Psoas muscle (tissue), 8 donors: ENCODE measurements at places on chromosomes 12 and 14. TPM values are rescaled to one million over a fixed set of nuclear protein-coding genes. Genes with fewer than 3 reads are reported as not detected.

TAS2R9 gene
- not detected for total RNA-seq

DNA sequence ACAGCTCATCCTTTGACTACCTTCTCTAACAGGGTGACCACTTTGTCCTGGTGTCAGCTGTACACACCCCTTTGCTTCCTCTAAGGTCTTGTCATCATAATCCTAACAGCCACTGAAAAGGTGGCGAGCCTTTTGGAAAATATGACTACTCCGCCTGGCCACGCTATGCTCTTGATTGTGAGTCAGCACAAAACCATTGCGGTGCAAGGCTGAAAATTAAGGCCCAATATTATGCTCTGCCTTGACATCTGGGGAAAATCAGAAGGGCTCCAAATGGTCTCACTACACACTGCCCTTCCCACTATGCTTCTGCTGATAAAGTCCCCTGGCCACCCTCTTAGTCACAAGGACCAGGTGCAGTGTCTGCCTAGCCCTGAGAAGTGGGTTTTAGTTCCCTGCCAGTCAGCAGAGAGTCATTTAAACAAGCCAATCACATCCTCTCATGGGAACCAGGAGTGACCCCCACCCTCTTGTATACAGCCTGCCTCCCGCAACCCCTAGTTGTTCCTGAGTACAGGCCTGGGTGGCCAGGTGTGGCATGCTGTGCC lies 34.3 kb downstream of the FGD6 start:
- no peak for DNase-seq

GRCh38 chr12:56682323-56682722 lies 5.8 kb downstream of the PTGES3 start:
- DNase-seq: no peak

NOVA1 gene
- 2.5 TPM for total RNA-seq

DNA sequence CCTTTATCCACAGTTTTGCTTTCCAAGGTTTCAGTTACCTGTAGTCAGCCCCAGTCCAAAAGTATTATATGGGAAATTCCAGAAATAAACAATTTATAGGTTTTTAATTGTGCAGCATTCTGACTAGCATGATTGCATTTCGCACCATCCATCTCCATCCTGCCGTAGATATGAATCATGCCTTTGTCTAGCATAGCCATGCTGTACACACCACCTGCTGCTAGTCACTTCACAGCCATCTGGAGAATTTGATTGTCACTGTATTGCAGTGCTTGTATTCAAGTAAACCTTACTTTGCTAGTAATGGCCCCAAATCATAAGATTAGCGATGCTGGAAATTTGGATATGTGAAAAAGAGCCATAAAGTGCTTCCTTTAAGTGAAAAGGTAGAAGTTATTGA lies 36.0 kb downstream of the MUCL1 start:
- no peak for DNase-seq

- DNase-seq: no peak
These were observed 87.5 kb downstream of the FUT8 start for GRCh38 chr14:65500075-65500474.

GRCh38 chr14:54486685-54487084 lies 2.1 kb downstream of the GMFB start:
- no peak for DNase-seq

GRCh38 chr12:92759634-92760268 lies 57.0 kb downstream of the PLEKHG7 start:
- DNase-seq: no peak

DNA sequence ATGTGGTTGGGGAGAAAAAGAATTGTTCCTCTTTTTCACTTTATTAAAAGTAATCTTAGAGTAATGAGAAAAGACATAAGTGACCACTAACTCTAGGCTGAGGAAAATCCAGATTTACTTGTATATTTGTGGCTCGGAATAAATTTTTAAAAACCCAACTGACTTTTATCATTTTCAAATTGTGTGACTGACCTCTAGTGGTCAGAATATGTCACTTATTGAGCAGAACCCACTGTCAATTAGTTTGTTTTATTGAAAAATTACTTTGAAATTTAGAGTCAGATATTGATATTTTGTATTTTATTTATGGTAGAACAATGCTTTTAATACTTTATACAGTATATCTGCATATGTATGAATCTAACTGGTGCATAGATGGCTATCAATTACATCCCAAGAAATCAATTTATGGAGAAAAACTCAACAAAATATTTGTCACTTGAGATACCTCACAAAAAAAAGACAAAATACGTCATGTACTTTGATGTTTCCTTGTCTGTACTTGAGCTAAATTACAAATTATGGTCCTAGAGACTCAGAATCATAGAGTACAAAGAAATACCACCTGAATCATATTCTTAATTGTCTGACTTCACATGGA lies 229.4 kb downstream of the CNTN1 start:
- DNase-seq: no peak

GRIP1 gene
- total RNA-seq: 3.7 TPM

- DNase-seq: no peak
These were observed 4.3 kb downstream of the OSBPL8 start for GRCh38 chr12:76555231-76555767.

DNA sequence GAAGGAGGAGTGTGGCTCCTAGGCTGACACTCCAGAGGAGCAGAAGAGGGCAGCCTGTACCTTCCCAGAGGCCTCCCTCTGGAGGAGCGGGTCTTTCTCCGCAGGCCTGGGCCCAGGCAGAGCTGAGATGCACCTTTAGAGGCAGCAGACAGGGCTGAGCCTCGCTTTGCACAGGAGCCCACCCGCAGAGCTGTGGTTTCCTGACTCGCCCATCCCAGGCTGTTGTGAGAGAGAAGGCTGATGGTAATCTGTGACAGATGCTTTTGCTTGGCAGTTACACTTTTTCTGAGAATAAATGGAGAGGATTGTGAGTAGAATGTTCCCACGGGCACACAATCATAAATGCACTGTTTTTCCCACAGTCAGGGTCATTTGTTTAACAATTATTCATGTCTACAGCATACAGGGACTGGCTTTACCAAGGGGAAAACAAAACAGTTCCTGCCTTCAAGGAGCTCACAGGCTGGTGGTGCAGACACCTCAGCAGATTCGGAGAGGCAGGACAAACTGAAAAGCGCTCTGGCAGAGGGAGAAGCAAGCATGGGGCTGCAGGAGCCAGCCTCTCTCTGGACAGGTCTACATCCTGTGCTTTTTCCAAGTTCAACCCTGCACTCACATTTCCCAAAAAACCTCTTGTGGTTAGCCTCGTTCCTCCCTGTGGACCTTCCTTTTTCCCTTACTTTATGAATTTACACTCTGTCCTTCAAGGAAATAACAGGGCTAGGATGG lies 13.9 kb downstream of the EVL start:
- no peak for DNase-seq

NKX2-1 gene
- not detected for total RNA-seq

GRCh38 chr12:93128332-93128707 lies 199.2 kb upstream of the EEA1 start:
- peak; percentile 42 for DNase-seq

DNA sequence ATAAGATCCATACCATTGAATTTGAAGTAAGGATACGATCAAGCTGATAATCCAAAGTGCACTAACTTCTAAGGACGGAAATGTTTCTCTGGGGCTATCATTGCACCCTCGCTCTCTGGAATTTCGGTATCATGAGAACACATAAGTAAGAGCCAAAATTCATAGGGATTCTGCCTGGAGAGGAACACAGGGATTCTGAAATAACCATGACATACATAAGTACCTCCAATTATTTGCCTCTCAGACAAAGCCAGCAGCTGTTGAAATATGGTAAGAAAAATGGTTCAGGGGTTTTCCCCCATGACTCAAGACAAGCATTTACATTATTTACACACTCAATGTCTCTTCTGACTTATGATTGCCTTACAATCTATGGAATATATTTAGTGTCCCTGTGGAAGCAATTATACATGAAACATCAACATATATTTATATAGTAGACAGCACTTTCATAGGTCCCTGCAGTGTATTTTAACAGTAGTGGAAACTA lies 1123.6 kb upstream of the SEL1L start:
- DNase-seq: no peak

- no peak for DNase-seq
These were observed 108.7 kb upstream of the MAP1LC3B2 start for GRCh38 chr12:116450406-116450910.
